ENCODE measurements at places on chromosomes 12 and 14.

- DNase-seq = no peak
These were observed 175.0 kb upstream of the TMEM132C start for GRCh38 chr12:128091951-128092382.

GRCh38 chr12:121128908-121129810 lies 3.5 kb upstream of the P2RX7 start:
- DNase-seq = no peak

- no peak for DNase-seq
These were observed 31.1 kb downstream of the SH2B3 start for GRCh38 chr12:111436811-111437210.

GRCh38 chr14:45799511-45799910 lies 546.5 kb upstream of the MIS18BP1 start:
- DNase-seq = no peak

- no peak for DNase-seq
These were observed 93.2 kb downstream of the NKX2-1 start for GRCh38 chr14:36426836-36427235.

- DNase-seq = no peak
These were observed 20.1 kb upstream of the GARIN6 start for GRCh38 chr12:99627459-99627858.

DNA sequence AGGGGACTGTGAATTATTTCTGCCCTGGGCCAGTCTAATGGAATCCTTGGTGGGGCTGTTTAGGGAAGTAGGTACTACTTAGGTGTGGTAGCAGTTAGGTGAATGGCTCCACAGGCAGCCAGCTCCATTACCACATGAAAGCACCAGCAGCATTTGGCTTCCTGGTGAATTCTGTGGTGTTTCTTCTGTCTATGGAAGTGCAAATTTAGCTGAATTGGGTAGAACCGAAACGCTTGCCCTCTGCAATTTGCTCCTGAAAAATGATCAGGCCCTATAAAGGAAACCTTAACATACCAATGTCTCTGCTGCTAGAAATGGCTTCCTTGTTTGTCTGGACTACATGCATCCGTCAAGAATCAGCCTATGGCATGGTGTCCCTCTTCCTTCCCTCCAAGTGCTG lies 16.4 kb downstream of the FLRT2 start:
- no peak for DNase-seq

GRCh38 chr14:96162265-96162664 lies 42.4 kb upstream of the BDKRB2 start:
- DNase-seq = no peak

GRCh38 chr14:29843981-29844380 lies 83.7 kb downstream of the PRKD1 start:
- no peak for DNase-seq

DNA sequence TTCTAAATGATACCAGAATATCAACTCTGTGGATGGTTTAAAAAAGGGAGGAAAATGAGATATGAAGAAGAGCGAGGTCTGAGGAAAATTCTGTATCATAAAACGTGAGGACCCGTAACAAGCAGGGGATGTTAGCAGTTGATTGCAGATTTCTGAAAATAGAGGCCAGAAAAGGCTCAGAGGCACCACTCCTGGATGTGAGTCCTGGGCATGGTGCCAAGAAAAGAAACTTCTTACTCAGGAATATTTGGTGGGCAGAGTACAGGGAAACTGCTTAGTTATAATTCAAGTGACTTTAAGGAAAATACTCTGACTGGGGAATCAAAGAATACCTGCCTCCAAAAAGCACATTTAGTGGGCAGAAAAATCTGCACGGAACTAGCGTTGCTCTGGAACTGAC lies 85.5 kb downstream of the PRICKLE1 start:
- peak; percentile 65 for DNase-seq

GRCh38 chr12:5493018-5493417 lies 61.1 kb downstream of the NTF3 start:
- no peak for DNase-seq

DNA sequence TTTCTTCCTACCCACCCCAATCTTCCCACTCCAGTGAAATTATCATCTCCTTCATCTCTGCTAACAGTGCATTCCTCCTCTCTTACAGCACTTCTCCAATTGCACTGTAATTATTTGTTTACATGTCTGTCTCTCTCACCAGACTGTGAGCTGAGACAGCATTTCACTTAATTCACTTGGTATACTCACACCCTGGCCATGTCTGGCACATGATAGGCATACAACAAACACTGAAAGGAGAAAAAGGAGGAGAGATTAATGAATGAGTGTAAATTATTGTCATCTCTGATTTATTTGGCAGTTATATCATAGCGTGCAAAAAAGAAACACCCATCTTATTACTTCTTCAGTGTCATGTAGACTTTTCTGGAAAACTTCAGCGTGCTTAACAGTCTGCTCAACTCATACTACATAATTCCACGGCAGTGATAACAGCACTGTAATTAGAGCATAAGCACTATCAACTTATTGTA lies 452.3 kb downstream of the ADAMTS20 start:
- DNase-seq = peak; percentile 44

GRCh38 chr12:11969437-11970154 lies 101.1 kb upstream of the BCL2L14 start:
- no peak for DNase-seq

DNA sequence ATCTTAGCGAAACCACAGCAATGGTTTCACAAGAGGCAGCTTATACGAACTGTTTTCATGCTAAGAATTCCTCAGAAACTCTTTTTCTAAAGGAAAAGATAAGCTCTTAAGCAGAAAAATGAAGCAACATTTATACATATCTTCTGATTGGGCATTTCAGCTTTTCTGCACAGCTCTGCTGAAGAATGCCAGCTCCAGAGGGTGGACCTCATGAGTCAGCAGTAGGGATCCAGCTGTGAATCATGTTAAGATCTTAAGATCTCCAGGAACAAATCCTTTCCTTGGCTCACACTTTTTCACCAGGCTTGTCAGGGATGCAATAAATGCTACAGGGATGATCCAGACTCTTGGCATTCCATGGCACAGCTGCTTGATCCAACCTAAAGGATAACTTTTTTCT lies 477.1 kb upstream of the CCDC196 start:
- DNase-seq = peak; percentile 89

GRCh38 chr12:108414021-108414420 lies 74.9 kb upstream of the CMKLR1 start:
- DNase-seq = no peak

GRCh38 chr12:56161690-56162351 lies 3.7 kb downstream of the MYL6 start:
- DNase-seq = no peak

DNA sequence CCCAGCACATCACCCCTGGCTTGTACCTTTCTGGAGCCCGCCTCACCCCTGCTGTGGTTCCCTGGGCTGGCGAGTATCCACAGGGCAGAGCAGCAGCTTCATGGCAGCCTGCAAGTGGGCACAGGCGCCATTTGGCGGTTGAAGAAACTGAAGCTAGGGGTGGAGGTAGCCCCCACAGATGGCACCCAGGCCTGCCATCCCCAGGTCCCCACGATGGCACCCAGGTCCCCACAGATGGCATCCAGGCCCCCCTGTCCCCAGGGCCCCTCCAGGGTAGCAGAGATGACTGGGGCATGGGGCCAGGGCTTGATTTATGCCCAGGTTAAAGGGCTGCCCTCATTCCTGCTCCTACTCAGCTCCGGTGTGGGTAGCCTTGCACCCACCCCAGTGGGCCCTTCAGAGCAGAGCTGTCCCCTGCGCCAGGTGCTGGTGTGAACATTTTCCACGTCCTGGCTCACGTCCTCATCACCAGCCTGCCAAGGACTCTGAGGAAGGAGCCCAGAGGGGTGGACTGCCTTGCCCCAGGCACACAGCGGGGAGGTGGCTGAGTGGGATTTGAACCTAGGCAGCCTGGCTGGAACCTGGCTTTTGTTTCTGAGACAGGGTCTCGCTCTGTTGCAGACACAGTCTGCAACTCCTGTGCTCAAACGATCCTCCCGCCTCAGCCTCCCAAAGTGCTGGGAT lies 8.7 kb downstream of the MMP17 start:
- no peak for DNase-seq

DNA sequence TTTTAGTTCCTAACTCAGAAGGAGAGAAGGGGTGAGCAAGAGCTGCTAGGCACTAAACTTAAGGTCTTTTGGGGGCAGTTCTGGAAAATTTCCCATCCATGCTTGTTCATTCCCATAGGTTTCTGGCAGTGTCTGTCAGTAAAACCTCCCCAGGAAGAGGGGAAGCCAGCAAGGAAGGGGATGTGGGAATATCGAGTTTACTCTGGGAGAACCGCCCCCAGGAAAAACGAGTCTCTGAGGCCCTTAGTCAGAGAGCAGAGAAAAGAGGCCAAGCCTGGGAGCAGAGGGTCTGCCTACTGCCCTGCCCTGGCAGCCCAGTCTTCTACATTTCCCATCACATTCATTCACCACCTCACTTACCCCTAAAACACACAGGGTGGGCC lies 55.9 kb downstream of the TMCC3 start:
- no peak for DNase-seq

GRCh38 chr12:55704824-55705718 lies 2.6 kb downstream of the ITGA7 start:
- DNase-seq = no peak

- DNase-seq = peak; percentile 39
These were observed 117.5 kb downstream of the DAAM1 start for GRCh38 chr14:59305836-59306555.

DNA sequence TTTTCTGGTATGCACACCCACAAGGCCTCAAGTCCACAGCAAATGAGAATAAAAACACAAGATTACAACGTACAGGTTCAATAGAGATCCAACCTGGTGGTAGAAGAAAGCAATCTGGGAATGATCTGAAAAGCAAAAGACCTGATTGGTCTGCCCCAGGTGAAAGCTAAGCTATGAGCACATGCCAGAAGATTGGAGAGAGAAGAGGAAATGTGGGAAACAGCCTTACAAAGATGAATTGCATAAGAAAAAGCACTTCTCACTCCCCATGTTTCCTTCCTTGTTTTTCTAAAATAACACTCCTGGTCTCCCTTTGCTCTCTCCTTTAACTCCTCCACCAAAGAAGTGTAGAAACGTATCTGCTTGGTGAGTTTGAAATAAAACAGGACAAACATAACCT lies 77.3 kb upstream of the ANO6 start:
- DNase-seq = no peak

GRCh38 chr12:120060717-120061116 lies 55.8 kb downstream of the RAB35 start:
- no peak for DNase-seq

DNA sequence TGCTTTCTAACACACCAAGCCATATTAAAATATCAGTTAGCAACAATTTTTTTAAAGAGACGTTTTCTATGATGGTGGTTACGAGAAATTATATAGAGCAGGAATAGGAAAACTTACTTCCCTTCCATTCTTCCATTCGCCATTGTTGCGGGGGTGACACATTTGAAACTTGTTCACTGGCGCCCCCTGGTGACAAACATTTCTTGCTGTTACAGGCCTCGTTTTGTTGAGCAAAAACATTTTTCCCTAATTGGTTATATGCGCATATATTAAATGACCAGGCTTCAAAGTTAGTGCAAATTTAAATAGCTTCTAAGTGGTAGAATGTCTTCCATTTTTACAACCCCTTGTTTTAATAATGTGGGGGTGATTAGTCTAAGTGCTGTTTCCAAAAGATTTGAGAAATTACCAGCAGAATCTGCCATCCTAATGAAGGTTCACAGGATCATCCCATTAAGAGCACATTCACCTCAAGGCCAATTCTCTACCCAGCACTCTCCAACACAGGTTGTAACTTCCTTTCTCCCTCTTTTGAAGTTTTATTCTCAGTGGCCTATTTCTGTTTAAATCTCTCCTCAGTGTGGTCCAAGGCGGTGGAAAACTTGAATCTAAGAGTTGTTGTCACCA lies 1124.7 kb downstream of the FLRT2 start:
- peak; percentile 38 for DNase-seq

GRCh38 chr12:70227911-70228310 lies 15.3 kb upstream of the CNOT2 start:
- DNase-seq = no peak

DNA sequence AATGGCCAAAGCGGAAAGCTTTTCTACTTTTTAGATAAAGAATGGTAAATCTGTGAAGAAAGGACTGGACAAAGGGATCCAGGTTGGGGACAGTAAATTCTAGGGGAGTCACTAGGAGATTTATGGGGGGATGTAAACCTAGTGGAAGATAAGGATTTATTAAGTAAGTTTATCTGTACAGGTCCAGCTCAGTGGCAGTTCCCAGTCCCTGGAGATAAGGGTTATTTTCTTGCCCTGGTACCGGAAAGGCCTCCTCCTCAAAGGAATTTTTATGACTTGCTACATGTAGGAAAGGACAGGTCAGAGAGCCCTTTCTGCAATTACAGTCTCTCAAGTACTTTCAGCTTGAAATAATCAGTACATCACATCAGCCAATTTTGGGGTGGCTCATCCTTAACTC lies 72.6 kb upstream of the BICD1 start:
- no peak for DNase-seq
